ENCODE measurements at places on chromosomes 12 and 14.

- DNase-seq = no peak
These were observed 29.6 kb downstream of the WBP11 start for GRCh38 chr12:14773685-14774073.

DNA sequence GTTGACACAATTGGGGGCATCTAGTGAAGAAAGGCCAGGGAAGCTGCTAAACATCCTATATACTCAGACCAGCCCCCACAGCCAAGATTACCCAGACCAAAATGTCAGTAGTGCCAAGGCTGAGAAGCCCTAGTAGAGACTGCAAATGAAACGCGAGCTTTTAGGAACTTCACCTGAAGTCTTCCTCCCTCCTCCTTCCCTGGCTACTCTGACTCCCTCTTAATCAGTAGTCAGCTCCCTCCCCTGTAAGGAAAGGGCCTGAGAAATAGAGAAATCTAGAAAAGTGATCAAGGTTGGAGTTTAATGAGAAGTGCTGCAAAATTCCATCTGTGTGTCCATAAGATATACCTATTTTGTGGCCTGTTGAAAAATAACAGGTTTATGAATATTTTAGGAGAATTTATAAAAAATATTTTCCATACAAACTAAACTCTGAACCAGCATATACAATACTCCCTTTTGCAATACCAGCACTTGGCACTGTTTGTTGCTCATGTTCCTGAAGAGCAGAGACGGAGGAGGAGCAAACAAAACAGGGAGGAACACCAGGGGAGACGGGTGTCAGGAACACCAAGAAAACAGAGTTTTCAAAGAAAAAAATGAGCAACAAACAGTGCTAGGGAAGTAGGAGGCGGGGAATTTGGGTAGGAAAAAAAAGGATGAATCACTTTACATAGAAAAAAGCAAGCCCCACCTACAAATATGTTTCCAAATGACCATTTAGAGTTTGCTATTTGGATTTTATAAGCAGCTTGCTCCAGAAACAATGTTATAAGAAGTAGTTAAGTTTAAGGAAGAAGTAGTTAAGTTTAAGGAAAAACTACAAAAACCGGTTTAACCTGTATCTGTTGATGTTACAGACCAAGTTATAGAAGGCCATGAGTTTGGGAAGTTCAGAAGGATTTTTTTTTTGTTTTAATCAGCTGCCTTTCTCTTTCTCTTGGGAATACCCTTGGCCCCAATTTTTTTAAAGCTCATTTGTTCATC lies 282.1 kb upstream of the GRIP1 start:
- no peak for DNase-seq

DNA sequence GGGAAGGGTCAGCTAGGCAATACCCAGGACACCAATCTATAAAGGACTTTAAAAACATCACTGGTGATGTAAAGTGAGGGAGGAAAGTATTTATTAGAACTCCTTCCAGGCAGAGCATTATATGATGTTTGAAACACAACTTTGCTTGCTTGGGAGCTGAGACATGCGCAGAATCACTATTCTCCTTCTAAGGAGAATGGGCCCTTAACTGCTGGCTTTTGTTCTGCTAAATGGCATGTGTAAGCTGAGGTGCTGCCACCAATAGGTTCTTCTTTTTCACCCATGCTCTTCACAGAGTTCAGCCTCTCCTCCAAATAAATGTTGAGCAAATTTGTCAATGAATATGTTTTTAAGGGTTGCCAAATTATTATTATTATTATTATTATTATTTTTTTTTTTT lies 3.9 kb downstream of the STAC3 start:
- DNase-seq = no peak

GRCh38 chr12:57181561-57182155 lies 34.2 kb upstream of the LRP1-AS start:
- DNase-seq = no peak

GRCh38 chr12:78886719-78887407 lies 22.3 kb downstream of the SYT1 start:
- no peak for DNase-seq

- DNase-seq = no peak
These were observed 319.2 kb downstream of the DPF3 start for GRCh38 chr14:72574715-72575114.

DNA sequence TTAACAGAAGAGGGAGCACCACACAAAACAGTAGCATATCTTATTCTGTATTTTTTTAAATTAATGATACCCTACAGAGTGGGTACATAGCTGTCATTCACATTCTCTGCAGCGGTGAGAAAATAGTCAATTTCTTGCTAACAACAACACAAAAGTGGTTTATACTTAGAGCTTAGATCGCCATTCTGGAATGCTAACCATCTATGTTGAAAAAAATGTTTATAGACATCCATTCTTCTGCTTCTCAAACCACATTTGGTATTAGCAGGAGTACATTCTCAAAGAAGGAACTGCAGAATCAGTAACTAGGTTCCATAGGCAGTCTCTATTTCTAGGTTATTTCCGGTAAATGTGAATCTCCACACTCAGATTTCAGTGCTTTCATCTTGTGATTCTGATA lies 185.9 kb downstream of the PPFIA2 start:
- no peak for DNase-seq

DNA sequence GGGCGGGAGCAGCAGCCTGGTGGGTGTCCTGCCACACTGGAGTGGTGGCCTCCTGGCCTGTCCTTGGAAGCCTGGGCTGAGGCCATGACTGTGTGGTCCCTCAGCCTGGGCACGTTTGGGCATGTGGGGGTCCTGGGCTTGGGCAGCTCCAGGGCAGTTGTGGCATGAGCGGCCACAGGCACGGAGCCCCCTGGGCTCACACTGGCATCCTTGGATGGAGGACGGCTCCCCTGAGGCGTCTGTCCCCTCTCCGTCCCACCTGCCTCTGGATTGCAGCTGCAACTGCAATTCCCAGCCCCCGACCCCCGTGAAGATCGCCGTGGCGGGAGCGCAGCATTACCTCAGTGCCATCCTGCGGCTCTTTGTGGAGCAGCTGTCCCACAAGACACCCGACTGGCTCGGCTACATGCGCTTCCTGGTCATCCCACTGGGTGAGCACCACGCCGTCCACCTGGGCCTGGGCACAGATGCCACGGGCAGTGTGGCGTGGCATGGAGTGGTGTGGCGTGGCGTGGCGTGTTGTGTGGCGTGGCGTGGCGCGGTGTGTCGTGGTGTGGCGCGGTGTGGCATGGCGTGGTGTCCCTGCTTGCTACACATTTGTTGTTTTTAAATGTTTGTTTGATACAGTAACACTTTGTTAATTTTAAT lies 15.1 kb upstream of the TEX22 start:
- DNase-seq = no peak

DNA sequence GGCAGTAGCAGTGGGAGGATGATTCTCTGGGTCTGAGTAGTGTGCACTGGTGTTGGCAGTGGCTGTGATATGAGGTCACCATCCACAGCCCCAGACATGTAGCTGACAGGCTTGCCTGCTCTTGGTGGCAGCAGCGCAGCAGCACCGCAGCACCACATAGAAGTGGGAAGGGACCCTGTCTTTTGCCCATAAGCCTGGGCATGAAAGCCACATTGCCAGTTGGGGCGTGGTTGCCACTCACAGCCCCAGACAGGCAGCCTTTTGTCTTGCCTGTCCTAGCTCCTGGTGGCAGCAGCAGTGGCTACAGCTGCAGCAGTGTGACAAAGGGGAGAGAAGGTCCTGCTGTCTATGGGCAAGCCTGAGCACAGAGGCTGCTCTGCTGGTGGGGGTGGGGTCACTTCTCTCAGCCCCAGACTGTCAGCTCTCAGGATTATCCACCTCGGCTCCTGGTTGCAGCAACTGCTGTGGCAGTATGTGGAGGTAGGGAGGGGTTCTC lies 71.5 kb downstream of the BRMS1L start:
- no peak for DNase-seq

DNA sequence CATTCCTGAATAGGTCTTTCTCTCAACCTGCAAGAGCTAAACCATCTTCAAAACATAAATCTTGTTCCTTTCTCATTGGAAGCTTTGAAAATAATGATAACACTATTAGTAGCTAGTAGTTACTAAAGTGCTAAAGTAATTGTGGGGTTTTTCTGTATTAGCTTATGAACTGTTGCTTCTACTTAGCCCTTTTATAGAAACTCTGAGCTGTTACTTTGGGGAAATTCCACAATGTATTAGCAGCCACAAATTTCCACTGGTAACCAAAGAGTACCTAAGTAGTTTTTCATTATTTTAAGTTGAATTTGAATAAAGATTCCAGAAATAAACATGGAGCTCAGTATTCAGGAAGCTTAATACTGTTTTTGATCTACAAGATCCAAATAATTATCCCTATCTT lies 6.4 kb upstream of the MAPK1IP1L start:
- no peak for DNase-seq

DNA sequence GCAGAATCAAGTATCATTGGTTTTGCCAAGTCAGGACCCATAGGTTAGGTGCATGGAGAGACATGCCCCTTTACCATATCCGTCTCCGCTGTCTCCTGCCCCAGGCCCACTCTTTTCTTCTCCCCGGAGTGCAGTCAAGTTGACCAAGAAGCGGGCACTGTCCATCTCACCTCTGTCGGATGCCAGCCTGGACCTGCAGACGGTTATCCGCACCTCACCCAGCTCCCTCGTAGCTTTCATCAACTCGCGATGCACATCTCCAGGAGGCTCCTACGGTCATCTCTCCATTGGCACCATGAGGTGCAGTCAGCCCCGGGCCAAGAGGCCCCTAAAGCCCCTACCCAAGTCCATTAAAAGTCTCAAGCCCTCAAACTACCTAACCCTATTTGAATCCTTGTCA lies 5.0 kb downstream of the GLI1 start:
- DNase-seq = no peak
